ENCODE measurements at places on chromosomes 12 and 14.

DNA sequence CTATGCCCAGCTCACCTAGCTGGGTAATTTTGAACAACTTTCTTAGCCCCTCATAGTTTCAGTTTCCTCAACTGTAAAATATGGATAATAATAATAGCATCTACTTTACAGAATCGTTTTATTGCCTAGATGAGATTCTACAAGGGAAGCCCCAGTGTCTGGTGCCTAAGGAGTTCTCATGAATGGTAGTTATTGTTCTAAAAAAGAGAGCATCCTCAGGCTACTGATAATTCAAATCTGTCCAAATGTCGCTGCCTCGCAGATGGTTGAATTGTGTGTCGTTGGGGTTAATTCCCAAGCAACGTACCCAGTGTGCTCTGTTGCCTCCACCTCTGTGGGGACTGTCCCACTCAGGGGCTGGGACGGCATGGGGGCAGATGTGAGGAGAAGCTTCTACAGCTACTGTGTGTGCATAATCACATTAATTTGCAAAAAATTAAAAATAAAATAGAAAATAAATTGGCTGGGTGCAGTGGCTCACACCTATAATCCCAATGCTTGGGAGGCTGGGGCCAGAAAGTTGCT is 71.6 kb upstream of the CEP83 start:
- DNase-seq, result no peak

DNA sequence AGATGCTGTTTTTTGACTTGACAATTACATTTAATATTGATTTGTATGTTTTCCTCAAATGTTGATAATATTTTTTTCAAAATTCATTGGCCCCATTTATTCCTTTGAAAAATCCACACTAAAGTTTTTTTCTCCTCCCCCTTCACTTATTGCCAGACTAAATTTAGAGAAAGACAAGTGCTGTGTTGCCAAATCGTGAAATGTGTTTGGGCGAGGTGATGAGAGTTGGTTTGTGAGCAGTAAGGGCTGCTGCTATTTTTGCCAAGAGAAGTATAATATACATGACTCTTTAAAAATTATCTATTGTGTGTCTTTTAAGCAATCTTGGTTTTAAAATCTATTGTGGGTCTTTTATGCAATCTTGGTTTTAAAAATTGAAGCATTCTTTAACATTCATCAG is 188.9 kb downstream of the PPFIA2 start:
- DNase-seq, result no peak

DNA sequence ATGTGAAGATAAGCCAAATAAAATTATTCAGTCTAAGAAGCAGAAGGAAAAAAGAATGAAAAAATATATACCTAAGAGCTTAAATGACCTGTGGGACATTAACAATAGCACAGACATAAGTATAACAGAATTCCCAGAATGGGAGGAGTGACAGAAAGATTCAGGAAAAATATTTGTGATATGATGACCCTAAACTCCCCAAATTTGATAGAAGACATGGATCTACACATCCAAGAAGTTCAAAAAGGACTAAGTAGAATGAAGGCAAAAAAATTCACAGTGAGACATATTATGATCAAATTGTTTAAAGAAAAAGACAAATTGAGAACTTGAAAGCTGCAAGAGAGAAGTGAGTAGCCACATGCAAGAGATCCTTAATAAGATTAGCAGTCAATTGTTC is 211.4 kb upstream of the OR4E1 start:
- DNase-seq, result no peak

DNA sequence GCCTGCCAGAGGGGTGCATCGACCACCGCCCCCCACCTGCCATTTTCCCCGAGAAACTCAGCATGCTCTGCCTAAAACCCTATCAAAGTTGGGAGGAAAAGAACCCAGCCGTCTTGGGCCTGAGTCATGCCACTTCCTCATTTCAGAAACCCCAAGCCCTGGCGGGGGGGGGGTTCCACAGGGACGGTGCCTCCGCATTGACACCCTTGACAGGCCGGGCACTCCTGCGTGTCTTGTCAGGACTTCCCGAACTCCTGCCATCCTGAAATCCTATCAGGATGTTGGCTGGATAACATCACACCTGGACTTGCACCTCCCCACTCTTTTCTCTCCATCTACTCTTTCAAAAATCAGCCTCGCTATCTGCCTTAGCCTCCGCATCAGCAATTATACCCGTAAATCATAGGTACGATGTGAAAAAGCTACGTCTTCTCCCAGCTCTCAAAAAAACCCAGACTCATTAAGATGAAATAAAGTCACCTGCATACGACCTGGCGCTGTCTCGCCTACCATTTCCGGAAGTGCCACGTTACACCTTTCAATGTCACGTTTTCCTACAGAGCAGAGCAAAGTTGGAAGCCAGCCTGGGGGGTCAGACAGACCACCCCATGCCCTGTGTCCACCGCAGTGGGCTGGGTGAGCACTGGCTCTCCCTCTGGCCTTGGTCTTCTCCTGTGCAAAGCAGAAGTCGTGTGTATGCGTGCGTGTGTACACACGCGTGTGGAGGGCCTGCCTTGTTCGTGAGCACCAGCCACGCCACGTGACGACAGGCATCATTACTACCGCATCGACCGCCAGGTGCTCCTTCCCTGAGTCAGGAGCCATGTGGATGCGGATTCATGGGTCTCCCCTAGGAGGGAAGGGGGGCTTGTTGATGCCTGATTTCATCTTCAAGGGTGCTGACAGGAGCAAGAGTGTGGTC is 96.7 kb downstream of the RFLNA start:
- peak; percentile 42 for DNase-seq

- DNase-seq, result no peak
Observed at GRCh38 chr12:74401966-74402365, 135.7 kb upstream of the ATXN7L3B start.

DNA sequence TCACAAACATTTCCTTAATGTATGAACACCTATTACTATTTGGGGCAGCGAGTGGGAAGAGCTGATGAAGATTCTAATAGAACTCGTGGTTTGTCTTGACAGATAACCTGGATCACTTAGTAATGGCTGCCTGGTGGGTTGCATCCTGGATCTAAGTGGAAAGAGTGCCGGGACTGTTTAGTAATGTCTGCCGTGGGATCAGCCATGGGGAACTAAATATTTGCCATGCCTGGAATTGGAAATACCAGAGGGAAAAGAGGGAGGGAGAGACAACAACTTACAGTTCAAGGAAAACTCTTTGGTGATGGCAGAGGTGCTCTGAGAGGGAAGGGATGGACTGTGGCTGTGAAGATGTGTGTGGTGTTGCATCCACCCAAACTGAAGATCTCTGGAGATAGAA is 21.3 kb upstream of the CCDC63 start:
- no peak for DNase-seq

GRCh38 chr12:27822076-27822712 is 42.2 kb upstream of the MANSC4 start:
- peak; percentile 65 for DNase-seq

GRCh38 chr14:101288436-101289229 is 272.7 kb upstream of the DIO3 start:
- no peak for DNase-seq
